ENCODE measurements at places on chromosomes 13 and 19.
A peak's percentile ranks its signal among the peaks of the same experiment; 100 is the strongest.

DNA sequence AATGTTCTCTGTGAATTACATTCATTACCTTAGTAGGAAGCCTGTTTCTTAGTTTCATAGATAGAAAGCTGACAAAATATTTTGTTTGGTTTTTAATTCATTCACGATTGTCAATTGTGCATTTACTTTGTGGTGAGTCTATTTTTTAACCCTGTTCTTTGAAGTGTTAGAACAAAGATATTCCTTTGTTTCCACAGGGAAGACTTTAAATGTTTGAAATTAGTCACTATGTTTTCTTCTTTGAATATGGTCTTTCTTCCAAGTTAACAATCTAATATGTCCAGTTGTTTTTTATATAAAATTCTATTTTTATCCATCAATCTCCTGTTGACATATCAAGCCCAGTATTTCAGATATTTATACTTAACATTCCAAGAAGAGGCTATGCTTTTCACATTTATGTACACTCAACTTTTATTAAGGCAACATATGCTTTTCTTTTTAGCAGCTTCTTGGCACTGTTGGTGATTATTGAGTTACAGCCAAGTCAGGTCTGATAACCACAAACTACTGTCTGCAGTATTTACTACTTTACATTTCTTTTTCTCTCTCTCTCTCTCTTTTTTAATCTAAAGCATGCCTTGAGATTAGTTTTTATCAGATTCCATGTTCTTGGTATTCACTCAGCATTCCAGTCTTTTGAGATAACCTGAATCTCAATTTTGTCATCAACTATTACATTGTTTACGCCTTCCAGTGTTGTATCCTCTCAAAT is 812.8 kb upstream of the SLC10A2 start:
- DNase-seq, result peak; percentile 15

GRCh38 chr19:54877471-54877870 is 3.4 kb downstream of the FCAR start:
- DNase-seq, result no peak

GRCh38 chr13:40221460-40222201 is 444.8 kb downstream of the FOXO1 start:
- no peak for DNase-seq

- DNase-seq, result no peak
These were observed 20.4 kb downstream of the RNF17 start for GRCh38 chr13:24784319-24784718.

DNA sequence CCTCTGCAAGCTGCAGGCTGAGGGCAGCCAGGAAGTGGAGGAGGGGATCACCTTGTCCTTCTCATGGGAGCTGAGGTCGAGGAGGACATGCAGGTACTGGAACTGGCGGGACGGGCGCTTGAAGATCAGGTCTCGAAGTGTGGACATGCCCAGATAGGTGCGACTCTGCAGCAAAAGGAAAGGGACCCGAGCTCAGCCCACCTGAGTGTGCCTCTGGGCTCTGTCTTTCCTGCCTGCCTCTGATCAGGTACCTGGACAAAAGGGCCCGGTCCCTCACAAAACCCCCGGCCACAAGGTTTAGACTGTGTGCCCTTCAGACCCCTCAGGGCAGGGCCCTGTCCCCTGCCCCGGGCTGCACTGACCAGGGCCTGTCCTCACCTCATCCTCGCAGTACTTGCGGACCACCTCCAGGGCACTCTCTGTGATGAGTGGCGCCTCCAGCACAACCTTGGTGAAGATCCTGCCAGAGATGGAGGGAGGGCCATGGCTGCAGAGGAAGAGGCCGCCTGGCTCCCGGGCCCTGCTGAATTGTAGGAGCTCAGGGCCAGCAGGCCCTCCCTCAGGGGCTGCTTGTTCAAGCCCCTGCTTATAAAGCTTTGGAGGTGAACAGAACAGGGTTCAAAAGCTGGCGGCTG is 12.5 kb upstream of the RSPH6A start:
- DNase-seq, result no peak

DNA sequence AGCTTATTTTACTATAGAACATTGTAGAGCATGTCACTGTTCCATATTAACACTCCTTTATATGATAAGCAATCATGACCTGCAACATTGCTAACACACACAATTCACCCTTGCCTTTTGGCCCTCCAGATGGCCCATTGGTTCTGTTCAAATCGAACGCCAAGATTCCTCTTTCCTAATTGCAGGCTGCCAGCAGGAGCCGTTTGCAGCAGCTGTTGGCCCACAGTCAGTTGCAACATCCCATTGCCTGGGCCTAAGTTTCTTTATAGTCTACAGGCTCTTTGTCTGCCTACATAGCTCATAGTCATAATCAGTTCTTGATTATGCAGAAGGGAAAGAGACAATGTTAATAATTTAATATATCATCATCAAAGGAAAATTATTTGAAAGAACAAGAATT is 37.6 kb downstream of the KCTD12 start:
- no peak for DNase-seq

GRCh38 chr19:39704181-39705044 is at the start of gene LGALS14:
LGALS14 (plus strand) TSS chr19:39704481; CDS start chr19:39704529, 48 bp downstream.
- DNase-seq, result no peak

DNA sequence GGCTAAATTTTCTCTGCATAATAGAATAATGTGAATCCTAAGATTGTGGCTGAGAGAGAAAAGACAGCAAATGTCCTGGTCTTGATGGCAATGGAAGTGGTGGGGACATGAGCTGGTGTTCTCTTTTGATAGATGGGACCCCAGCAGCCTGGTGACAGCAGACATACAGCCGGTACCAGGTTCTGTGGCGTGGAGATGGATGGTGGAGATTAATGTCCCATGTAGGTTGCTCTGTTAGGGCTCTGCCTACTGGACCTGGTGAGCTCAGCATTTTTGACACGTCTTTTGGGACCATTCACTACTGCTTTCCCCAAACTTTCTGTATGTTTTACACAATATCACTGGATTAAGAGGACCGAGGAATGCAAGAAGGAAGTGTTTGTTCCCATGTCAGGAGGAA is 8.2 kb upstream of the SIGLEC14 start:
- DNase-seq, result no peak

- no peak for DNase-seq
These were observed 10.7 kb downstream of the KCNC3 start for GRCh38 chr19:50318438-50318837.

All from HS-27A (cell line).